ENCODE measurements at places on chromosomes 3 and 15. TPM values are rescaled to one million over a fixed set of nuclear protein-coding genes. Genes with fewer than 3 reads are reported as not detected.
A peak's percentile ranks its signal among the peaks of the same experiment; 100 is the strongest.

DNA sequence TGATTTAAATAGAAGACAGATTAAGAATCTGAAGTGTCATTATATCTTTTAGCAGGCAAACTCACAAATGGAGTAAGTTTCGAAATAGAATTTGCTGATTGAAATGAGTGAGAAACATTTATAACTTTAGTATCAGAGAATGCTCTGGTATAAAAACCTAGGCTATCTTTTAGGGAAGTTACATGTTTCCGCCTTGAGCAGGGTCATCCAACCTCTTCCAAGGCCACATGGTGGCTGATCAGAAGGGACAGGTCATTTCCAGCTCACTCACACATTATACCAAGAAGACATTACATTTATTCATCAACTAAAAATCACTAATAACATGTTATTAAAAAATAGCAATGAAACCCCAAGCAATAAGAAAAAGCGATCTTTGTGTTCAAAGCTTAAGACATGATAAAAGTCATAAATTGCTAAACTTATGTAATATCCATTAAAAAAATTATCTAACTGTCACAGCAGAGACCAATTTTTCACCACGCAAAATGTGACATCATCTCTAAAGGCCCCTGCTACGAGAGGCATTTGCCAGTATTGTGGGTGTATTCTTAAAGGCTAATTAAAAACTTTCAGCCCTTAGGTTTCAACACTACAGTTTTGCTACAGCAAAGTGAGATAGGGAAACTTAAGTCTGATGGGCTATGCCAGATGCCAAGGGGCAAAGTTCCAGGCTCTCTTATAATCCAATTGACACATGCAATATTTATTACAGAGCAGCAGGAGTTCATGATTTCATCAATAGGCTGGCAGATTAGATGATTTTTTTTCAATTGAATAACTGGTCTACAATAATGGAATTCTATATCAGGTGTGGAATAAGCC, 240.4 kb upstream of the TBL1XR1 start:
- no peak for DNase-seq
- H3K27ac ChIP-seq: no peak overlapping the region
- H3K36me3 ChIP-seq: no peaks in the 10 kb centered on the region
- peaks cover 13% of the 10 kb centered on the region for H3K4me1 ChIP-seq

- H3K27me3 ChIP-seq: no peaks in the 10 kb centered on the region
- no peak overlapping the region for H3K4me3 ChIP-seq
- H3K36me3 ChIP-seq: no peaks in the 10 kb centered on the region
- no peak for DNase-seq
- H3K27ac ChIP-seq: no peak overlapping the region
Observed at GRCh38 chr3:76387000-76387399, 601.7 kb upstream of the ZNF717 start.

- H3K4me3 ChIP-seq: no peak overlapping the region
- no peak overlapping the region for H3K27ac ChIP-seq
- no peak for DNase-seq
- no peaks in the 10 kb centered on the region for H3K36me3 ChIP-seq
- H3K27me3 ChIP-seq: peaks cover 8% of the 10 kb centered on the region
- no peaks in the 10 kb centered on the region for H3K4me1 ChIP-seq
Observed at GRCh38 chr3:28215407-28215806, 26.0 kb upstream of the CMC1 start.

DNA sequence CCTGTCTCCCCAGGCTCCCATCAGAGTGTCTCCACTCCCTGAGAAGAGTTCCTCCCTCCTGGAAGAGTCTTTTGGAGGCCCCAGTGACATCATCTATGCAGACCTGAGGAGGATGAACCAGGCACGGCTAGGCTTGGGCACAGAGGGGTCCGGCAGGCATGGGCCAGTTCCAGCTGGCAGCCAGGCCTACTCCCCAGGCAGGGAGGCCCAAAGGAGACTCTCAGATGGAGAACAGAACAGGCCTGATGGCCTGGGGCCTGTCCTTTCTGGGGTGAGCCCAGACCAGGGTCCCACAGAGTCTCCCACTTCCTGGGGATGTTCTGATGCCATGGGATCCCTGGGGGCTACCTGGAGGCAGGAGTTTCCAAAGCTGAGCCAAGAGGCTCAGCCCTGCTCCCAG, 8.5 kb downstream of the SH2D7 start:
- no peaks in the 10 kb centered on the region for H3K27me3 ChIP-seq
- peaks cover 14% of the 10 kb centered on the region for H3K4me1 ChIP-seq
- H3K27ac ChIP-seq: no peak overlapping the region
- no peak for DNase-seq

- H3K4me1 ChIP-seq: peaks cover 3% of the 10 kb centered on the region
- no peak overlapping the region for H3K27ac ChIP-seq
- H3K4me3 ChIP-seq: no peak overlapping the region
- no peaks in the 10 kb centered on the region for H3K27me3 ChIP-seq
- DNase-seq: no peak
Observed at GRCh38 chr3:120775411-120775810, 32.9 kb downstream of the GTF2E1 start.

DNA sequence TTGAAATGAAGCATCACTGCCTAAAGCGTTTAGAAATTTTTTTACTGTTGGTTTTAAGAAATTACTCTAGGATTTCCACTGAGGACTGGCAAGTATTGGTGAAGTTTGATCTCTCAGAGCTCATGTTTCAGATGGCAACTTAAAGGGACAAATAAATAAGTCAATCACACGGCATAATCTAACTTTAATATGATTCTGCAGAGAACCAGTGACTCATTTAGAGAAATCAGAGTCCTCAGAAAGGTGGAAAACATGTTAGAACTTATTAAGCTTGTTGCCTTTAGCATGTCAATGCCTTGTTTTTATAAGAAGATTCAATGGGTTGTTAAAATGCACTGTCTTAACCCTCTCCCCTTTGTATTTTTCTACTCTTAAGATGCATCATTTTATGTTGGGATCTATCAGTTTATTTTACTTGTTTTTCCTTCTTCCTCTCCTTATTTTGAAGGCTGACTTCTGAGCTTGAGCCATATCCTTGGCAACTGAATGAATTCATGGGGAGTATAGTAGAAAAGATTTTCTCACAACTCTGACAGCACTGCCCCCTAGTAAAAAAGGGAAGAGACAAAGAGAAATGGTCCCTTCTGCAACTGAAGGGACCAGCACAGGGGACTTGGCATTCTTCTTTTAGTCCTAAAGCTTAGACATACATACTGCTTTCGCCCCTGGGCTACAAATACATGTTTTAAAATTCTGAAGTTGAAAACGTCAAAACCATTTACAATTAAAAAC, 431.2 kb downstream of the LPP start:
- no peaks in the 10 kb centered on the region for H3K27me3 ChIP-seq
- H3K36me3 ChIP-seq: peaks cover 2% of the 10 kb centered on the region
- H3K4me1 ChIP-seq: peaks cover 6% of the 10 kb centered on the region
- H3K27ac ChIP-seq: no peak overlapping the region
- no peak for DNase-seq

DNA sequence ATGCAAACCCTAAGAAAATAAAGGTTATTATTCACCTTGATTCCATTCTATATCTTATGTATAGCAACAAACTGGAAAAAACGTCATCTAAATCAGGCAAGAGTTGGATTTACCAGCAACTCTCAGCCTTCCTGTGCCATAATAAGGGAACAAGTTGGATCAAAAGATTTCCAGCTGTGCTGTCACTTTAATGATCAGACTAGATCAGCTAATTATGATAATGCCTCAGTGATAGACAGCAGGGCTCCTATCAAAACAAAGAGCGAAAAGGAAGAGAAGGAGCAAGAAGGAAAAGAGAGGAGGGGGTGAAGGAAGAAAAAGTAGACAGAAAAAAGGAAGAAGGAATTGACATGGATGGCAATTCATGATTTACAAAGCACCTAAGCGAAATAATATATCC, 36.7 kb upstream of the BCL6 start:
- no peaks in the 10 kb centered on the region for H3K27me3 ChIP-seq
- H3K36me3 ChIP-seq: no peaks in the 10 kb centered on the region
- no peak overlapping the region for H3K4me3 ChIP-seq
- no peak overlapping the region for H3K27ac ChIP-seq

DNA sequence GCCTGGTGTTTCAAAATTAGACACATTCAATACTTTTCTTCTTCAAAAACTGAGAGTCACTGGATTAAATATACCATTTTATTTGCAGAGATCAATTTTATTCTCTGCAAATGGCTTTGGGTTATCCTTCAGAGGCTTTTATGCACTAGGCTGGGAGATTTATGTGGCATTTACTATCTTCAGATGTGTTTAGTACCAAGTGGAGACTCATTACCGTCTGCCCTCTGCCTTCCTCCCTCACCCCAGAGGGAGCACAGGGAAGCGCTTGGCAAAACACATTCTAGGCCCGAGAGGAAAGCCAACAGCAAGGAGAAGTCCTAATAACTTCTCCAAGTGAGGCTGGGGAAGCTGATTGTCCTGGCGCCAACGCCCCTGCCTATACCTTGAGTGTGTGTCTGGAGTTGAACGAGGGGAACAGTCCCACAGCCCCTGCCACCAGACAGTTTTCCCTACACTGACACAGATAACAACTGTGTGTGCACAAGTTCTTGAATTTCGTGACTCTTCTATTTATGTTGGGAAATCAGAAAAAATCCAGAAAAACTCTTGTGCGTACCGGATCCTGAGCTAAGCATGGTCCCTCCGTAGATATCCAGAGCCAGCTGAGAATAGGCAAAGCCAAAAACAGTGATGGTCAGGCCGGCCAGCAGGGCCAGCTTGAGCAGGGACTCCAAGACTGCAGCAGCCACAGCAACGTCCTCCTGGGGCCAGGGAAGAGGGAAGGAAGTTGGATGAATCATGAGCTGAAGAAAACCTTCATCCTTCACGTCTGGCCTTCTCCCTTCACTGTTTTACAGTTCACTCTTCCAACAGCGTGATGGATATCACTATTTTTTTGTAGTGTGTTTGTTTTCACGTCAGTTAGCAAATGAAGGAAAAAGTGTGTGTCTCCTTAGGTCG, 26.6 kb downstream of the RFT1 start:
- H3K27me3 ChIP-seq: no peaks in the 10 kb centered on the region
- no peak for DNase-seq

DNA sequence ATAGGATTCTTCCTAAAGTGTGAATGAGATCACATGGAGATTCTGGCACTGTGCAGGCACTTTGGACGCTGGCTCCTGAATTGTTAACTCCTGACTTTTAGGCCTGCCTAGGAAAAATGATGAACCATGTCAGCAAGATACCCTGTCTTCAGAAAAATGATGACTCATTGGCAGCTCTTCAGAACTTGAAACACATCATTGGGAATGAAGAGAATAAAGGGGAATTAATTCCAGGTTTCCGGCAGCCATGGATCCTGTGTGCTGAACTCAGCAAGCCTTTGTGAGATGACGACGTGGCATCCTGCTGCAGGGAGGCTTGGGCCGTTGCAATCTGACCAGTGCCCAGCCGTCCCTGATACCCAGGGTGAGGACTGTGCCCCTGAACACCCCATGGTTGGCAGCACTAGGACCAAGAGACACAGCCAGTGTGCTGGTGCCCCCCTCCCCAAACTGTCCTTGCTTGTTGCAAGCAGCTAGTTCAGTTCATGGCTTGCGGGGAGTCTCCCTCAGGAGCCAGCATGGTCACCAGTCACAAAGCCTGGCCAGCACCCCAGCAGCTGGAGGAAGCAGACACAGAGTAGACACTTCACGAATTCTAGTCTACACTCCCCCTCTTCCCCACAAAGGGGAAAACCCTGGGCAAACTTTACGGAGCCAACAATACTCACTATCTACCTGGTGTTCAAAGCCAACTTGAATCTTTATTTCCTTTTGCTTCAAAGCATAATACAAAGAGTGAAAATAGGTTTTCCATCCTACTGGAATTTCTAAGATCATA, 7.8 kb upstream of the LIPC start:
- H3K4me3 ChIP-seq: no peak overlapping the region
- no peak for DNase-seq
- H3K36me3 ChIP-seq: no peaks in the 10 kb centered on the region
- no peaks in the 10 kb centered on the region for H3K27me3 ChIP-seq
- H3K27ac ChIP-seq: no peak overlapping the region

DNA sequence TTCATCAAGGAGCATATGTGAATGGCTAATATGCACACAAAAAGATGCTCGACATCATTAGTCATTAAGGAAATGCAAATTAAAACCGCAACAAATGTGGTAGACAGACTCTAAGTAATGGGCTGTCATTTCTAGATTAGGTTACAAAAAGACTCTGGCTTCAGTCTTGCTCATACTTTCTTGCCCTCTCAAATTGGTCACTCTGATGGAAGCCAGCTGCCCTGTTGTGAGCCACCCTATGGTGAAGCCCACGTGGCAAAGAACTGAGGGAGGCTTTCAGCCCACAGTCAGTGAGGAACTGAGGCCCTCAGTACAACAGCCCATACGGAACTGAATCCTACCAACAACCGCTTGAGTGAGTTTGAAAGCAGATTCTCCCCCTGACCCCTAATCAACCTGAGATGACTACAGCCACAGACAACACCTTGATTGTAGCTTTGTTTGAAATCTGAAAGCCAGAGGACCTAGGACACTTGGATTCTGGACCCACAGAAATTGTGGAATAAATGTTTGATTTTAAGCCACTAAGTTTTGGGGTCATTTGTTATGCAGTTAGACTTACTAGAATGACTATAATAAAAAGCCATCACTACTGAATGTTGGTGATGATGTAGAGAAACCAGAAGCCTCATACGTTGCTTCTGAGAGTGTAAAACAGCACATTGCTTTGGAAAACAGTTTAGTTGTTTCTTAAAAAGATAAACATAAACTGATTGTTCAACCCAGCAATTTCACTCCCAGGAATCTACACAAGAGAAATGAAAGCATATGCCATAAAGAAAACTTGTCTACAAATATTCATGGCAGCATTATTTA, 45.7 kb downstream of the EHHADH start:
- no peaks in the 10 kb centered on the region for H3K4me1 ChIP-seq
- no peak for DNase-seq
- no peak overlapping the region for H3K4me3 ChIP-seq
- H3K27ac ChIP-seq: no peak overlapping the region
- no peaks in the 10 kb centered on the region for H3K36me3 ChIP-seq

GRCh38 chr3:149581681-149582370, 76.0 kb downstream of the WWTR1 start:
- H3K4me1 ChIP-seq: peaks cover 72% of the 10 kb centered on the region
- DNase-seq: no peak
- H3K27me3 ChIP-seq: no peaks in the 10 kb centered on the region
- peak overlapping the region; percentile 24 for H3K4me3 ChIP-seq
- H3K36me3 ChIP-seq: no peaks in the 10 kb centered on the region

DNA sequence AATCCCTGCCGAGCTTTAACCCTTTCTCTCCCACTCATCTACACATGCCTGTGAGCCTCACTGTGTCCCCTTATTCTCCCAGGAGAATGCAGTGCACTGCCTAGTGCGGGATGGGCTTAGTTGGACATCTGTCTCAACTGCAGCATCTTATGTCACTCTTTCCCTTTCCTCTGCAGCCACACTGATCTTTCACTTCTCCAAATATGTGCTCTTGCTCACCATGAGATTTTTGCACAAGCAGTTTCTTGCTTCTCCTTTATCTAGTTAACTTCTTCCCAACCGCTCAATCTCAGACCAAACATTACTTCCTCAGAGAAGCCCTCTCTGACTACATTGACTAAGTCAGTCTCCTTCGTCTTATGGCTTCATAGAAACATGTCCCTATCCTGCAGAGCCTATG, 292.3 kb downstream of the KBTBD8 start:
- no peaks in the 10 kb centered on the region for H3K4me1 ChIP-seq
- no peak for DNase-seq
- H3K36me3 ChIP-seq: no peaks in the 10 kb centered on the region
- no peak overlapping the region for H3K4me3 ChIP-seq

- H3K27ac ChIP-seq: no peak overlapping the region
- DNase-seq: no peak
- H3K36me3 ChIP-seq: no peaks in the 10 kb centered on the region
- no peaks in the 10 kb centered on the region for H3K27me3 ChIP-seq
Observed at GRCh38 chr15:54035616-54036015, 57.4 kb downstream of the UNC13C start.

Gene SLC28A2
- total RNA-seq: not detected

Gene GDPGP1
- 5.6 TPM for total RNA-seq

Gene SYNPR
- not detected for total RNA-seq

Gene CRYGS
- total RNA-seq: 4.9 TPM

Gene CHST13
- total RNA-seq: not detected

Gene ARHGEF26
- 5.5 TPM for total RNA-seq

All from osteocyte (in vitro differentiated cells).